Neural progenitor cell (in vitro differentiated cells): ENCODE measurements at places on chromosomes 3 and 15.

GRCh38 chr15:80774486-80774885, 4.7 kb upstream of the CEMIP start:
- no peak for DNase-seq

DNA sequence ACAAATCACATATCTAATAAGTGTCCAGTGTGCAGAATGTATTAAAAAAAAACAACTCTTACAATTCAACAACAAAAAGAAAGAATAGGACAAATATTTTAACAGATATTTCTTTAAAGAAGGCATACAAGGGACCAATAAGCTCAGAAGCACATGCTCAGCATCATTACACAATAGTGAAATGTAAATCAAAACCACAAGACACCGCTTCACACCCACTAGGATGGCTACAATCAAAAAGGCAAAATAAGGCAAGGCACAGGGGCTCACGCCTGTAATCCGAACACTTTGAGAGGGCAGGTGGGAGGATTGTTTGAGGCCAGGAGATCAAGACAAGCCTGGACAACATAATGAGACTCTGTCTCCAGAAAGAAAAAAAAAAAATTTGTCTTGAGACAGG, 255.6 kb downstream of the MAGI1 start:
- no peak for DNase-seq

DNA sequence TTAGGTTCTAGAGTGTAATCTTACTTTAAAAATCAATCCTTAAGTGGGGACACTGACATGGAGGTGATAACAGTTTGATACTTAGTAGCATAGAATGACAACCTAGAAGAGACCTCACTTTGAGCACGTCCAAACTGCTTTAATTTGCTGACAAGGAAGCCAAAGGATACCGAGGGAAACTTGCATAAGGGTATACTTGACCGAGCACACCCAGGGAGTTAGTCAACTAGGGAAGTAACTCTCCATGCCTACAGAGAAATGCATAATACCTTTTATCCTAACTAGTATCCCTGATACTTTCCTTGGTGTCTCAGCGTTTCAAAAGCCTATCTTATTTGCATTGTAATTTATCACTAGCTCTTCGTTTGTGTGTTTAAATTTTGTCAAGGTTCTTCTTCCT, 5.5 kb upstream of the TPRG1 start:
- DNase-seq = no peak

DNA sequence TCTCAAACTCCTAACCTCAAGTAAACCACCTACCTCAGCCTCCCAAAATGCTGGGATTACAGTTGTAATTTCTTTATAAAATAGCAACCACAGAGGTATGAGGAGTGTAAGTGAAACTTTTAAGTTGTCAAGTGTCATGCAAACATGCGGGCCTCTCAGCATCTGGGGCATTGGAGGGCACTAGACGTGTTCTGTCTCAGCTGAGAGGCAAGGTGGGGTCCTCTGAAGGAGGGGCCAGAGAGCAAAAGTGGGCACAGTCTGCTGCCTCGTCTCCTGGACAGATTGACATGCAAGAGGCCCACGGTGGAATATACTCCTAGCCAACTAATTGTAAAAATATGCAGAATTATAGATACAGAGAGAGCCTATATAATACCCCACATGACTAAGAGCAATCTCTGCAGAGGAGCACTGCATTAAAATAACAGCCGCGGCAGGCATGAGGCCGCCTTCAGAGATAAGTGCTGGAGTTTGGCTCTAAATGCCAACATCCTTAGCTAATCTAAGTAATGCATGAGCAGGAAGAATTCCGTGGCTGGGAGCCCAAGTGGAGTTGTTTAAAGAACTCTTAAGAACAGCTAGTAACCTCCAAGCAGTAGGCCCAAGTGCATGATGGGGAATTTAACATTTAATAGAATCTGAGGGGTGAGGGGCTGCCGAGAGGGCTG, 87.8 kb upstream of the RNU6-1 start:
- no peak for DNase-seq

DNA sequence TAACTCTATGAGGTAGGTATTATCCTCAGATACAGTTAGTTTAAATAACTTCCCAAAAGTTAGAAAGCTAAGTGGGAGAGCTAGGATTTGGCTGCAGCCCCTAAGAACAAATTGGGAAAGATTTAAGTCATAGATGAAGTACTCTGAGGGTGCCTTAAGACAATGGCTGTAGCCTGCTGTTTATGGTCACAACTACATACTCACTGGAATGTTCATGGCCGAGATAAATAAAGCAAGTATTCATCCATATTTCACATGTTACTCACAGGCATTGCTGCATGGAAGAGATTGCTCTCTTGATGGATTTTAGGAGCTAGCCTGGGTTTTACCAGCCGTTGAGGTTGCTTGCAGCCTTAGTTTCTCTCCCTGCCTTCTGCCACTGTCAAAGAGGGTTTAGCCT, 145.0 kb downstream of the CMSS1 start:
- no peak for DNase-seq

DNA sequence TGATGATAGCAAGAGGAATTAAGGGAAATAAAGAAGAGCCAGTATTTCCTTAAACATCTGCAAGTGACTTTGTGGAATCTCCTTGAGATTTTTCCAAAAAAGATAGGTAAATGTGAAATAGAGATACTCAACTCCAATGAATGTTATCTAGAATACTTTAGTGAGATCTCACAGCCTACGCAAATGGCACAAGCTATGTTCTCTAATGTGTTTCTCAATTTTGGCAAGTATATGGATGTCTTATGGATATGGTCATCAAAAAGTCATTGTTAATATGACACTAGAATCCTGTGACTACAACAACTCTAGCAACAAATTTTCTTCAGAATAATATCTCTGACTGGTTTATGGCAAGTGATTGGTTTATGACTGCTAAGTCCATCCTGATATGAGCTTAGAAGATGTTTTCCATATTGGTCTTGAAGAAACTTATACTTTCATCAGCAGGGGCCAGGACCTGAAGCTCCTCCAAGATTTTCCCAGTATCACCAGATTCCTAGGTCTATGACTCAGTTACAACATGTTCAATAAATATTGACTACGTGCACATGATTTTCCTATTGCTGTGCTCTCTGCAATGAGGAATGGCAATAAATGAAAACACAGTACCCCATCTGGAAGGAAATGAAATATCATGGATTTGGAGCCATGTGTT, 170.9 kb upstream of the THBS1 start:
- no peak for DNase-seq

DNA sequence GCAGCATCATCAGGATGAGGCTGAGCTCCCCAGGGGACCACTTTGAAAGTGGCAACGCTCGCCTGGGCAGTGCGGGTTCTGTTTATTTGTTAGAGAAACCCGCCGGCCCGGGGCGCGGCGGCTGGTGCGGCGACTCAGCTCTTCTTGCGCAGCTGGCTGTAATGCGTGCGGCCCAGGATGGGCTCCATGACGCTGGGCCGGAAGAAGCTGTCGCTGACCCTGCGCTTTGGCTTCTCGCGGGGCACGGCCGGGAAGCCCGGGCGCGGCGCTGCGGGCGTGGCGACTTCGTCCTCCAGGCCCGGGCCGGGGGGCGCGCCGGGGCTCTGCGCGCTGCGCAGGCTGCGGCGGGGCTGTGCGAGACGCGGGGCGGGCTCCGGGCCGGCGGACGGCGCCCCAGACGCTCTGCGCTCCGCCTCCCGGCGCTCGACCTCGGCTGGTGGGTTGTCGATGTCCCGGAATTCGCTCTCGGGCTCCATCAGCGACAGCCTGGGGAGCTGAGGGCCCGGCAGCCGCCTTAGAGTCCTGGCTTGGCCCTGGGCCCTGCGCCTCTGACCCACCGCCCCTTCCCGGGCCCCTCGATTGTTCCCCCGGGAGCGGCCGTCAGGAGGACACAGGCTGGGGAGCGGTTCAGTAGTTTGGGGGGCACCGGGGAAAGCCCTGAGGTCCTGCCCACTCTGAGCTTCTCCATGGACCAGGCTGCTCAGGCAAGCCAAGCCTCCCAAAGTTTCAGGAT, 10.3 kb upstream of the KIF7 start:
- DNase-seq = peak; percentile 82

GRCh38 chr3:53375019-53375418, 27.7 kb upstream of the DCP1A start:
- DNase-seq = peak; percentile 85

GRCh38 chr3:149077628-149078027, 8.7 kb downstream of the HLTF start:
- no peak for DNase-seq

DNA sequence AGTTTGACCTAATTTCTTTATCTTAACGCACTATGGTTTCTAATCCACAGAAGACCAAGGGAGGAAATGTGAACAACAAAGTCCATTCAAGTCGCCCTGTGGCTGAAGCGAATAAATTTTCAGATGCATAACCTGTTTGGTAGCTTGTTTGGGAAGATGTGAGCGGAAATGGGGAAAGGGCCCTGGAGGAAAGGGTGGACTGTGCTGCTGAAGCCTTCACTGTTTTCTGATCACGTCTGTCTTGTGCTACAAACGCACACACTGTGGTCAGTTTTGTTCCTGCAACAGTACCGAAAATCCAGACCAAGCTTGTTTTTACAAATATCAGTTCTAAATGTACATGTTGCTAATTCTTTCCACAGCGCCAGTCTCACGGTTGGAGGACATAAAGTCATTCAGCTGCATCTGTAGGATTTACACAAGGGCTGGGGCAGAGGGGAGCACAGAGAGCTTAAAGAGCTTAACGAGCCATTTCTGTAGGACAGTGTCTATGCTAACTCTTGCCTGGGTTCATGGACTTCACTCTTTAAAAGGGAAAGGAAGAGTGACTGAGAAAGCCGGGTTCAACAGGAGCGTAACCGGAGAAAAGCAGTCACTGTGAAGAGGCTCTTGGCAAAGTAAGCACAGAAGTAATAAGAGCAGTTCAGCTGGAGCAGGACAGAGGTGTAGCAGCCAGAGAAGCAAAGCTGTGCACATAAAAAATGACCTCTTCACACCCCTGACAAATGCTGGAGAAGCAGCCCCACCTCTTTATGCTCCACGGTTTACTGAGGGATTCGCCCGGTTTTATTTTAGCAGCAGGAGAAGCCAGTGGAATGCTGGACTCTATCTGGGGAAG, 66.6 kb downstream of the USF3 start:
- DNase-seq = peak; percentile 11

GRCh38 chr15:35545316-35545823, 595 bp downstream of the DPH6 start:
- DNase-seq = no peak

DNA sequence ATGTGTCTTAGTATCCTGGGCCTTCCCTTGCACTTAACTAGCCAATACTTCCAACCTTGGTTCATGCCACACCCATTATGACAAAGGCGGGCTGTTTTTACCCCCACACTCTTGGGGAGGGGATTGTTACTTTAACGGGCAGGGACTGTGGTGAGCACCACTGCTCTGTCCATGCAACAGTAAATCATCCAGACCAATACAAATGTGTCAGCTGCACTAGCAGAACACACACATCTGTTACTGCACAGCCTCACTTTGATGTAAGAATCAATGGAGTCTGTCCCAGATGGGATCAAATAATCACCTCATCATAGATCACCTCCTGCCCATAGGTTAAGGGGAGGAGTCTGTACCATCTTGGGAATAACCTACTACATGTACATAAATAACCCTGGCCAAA, 58.1 kb downstream of the NPAP1 start:
- no peak for DNase-seq

DNA sequence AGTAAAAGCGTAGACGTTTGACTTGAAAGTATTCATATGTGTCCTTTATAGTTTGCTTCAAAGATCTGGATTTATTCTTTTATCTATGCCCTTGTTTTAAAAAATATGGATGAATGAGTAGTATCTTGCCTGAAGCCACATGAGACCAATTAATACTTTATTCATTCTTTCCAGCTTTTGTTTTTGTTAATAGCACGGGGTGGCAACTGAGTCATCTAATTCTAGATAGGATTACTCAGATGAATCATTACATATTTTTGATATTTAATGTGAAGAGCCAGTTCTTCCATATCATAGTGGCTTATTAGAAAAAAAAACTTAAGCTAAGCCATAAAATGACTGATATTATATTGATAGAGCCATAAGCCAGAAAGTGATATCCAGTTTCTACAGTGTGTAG, 121.9 kb downstream of the BBX start:
- DNase-seq = no peak

GRCh38 chr3:182906036-182906435, 74.3 kb downstream of the DCUN1D1 start:
- DNase-seq = no peak

- no peak for DNase-seq
Measured at GRCh38 chr15:65115542-65115941, 542 bp upstream of the UBAP1L start.

DNA sequence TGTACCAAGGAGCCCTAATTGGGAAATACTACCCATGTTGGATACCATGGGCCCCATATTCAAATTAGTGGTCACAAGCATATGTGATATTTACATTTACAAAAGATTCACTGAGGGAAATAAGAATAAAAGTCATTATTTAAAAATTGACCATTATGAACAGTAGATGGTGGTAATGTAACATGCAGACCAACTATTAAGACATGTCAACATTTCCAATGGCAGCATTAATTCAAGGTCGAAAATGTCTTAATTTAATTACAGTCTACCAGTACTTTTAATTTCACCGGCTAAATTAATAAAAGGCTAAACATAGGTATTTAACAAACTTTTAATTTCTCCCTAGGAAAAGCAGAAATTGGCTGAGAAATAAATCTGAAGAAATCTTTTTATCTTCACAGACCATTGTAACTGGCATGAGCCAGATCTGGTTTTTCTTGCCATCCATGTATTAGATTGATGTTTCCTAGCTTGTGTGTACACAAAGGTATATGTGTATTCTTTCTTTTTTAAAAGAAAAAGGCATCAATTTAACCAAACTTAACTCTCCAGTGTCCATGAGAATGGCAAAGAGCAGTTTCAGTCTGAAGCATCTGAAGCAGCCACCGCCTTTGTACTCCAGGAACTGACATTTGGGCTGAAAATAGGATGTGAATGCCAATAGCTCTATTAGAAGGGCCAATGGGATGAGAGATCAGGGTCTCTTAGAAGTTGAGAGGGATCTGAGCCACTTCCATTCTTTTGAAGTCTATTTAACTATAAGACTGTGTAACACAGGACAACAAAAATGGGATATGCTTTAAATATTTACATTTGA, 26.6 kb downstream of the NEK11 start:
- no peak for DNase-seq

DNA sequence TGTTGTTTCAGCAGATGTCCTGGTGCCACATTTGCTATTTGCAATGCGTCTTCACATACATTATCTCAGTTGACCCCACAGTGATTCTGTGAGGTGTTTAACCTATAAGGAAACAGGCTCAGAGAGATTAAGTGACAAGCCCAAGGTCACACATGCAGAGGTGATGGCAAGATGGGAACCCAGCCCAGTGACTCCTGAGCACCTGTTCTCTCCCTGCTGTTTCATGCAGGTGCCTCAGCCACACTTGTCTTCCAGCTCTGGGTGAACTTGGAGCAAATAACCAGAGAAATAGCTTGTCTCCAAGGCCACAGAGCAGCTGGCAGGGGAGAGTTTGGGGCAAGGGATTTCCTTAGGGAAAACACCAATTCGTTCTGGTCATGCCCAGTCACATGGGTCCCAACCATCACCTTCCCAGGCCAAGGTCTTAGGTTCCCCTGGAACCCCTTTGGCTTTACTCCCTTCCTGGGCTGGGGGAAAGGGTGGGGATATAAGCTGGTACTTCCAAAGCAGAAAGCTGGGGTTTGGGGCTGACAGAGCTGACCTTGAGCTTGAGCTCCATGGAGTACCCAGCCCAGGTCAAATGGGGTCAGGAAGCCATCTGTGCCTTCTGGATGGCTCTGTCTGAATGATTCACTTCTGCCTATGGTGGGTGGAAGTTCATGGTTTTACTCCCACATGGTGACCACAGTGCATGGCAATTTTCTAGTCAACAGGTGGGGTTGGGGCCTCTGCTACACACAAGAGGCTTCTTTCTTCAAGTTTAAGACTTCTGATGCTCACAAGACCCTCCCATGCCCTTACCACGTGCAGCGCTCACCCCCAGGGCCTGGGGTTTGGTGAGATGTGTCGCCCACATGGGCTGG, 22.4 kb downstream of the LIPC start:
- DNase-seq = no peak
